Cortex of kidney (tissue), 1 donor: ENCODE measurements at places on chromosomes 16 and 17.

GRCh38 chr16:89704281-89704680 is 2.8 kb upstream of the SPATA2L start:
- no peak for DNase-seq

DNA sequence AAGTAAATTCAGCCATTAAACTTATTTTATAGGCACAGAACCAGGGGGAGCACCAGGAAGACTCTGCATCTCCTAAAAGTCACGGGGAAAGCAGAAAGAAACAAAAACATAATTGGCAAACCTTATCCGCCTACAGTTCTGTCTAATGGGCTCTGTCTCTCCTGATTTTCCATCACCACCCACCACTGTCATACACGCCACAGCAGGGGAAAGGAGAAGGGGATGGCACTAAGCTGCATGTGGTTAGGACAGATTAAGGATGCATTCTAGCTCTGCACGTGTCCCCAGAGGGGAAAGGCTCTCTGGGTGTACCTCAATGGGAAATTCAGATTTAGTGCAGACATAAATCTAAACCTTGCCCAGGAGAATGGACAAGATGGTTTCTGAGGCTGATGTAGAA is 359.8 kb downstream of the TMEM114 start:
- DNase-seq, result no peak

GRCh38 chr16:89052890-89053724 is 40.5 kb upstream of the ACSF3 start:
- DNase-seq, result no peak

DNA sequence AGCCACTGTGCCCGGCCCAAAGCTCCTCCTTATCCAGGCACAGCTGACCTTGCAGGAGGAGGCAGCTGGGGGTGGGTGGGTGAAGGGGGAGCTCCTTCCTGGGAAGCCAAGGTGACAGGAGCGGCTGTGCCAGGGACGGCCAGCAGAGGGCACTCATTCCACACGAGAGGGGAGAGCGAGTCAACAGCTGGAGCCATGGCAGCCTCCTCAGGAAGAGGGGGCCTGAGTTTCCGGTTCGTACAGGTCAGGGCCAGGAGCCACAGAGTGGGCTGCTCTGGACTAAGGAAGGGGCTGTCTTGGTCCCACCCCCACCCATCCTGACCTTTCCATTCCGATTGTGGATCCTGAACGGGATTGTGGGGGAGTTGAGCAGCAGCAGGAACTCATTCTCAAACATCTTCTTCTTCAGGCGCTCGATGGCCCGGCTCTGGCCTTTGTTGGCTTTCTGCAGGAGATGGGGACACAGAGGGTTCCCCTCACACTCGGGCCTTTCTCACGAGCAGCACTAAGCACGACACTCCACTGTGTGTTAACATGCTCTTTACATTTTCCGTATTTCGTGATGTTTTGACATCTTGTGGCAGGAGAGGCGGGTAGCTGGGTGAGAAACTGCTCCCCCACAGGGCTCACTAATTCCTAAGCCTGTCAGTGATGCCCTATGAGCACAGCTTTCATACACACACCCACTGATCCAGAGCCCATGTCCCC is 61.6 kb downstream of the TIMM22 start:
- no peak for DNase-seq

DNA sequence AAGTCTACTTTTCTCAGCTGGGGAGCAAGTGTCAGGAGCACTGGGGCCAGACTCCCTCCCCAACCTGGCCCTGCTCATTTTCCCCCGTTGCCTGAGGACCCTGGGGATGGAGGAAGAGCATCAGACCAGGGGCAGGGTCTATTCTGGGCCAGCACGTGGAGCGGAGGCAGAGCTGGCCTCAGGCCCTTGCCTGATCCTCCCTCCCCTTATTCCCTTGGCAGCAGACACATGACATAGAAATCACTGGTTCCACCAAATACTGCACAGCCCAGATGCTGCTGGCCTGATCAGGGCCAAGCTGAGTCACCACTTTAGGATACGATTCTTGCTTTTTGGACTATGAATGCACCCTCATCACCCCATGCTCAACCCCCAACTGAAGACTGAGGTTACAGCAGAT is 15.8 kb upstream of the AGRP start:
- no peak for DNase-seq

DNA sequence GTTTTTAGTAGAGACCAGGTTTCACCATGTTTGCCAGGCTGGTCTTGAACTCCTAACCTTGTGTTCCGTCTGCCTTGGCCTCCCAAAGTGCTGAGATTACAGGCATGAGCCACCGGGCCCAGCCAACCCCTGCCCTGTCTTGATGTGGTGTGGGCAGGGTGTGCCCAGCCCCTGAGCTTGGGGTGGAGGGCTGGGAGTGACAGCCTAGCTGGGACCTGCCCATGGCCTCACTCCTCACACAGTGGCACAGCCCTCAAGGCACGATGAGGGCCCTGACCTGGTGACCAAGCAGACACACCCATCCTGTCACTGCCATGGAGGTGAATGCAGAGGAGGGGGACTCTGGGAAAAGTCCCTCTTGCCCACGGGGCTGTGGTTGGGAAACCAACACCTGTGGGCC is 3.0 kb downstream of the IL32 start:
- no peak for DNase-seq

DNA sequence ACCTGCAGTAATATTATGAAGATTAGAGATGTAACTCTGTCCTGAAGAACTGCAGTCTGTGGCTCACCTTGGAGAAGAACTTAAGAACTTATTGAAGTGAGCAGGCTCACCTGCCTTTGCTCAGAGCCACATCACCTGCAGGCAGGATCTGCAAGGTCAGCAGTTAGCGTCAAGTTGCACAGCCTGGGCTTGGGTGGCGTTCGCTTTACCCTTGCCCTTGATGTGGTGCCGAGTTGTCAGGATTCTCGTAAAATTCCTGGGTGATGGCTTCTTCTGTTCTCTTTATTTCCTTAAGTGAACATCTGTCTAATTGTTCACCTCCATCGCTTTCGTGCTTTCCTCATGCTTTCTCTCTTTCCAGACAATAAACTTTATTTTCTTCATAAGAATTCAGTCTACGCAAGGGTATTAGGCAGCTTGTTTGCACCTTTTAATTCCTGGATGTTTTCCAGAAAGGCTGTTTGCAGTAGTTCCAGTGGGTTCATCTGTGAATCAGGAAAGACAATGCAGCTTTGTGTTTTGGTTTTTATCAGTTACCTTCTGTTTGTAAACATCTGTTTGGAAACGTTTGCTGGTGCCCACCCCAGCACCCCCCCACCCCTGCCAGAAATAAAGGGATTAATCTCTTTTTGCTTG is 254.3 kb downstream of the WWOX start:
- DNase-seq, result no peak

DNA sequence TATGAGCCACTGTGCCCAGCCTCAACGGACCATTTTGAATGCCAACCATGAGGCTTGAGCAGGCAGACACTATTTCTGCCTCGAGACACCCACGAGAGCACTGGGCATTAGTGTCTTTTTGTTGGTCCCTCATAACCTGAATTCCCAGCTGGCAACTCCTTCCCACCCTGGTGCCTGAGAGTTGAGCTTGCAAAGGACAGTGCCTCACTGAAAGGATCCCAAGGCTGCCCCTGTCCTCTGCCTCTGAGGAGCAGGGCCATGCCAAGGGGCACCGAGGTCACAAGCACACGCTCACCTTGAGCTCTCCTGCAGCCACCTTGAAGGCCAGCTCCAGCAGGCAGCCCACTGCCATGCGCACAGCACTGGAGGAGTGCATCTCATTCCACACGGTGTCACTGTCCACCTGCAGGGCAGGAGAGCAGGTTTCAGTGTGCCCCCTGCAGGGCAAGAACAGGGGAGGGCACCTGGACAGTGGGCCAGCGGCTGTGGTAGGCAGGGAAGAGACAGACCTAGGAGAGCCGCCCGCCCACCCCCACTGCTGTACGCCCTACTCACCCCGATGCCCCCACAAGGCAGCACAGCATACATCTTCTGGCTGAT is 12.8 kb downstream of the G6PC3 start:
- no peak for DNase-seq

DNA sequence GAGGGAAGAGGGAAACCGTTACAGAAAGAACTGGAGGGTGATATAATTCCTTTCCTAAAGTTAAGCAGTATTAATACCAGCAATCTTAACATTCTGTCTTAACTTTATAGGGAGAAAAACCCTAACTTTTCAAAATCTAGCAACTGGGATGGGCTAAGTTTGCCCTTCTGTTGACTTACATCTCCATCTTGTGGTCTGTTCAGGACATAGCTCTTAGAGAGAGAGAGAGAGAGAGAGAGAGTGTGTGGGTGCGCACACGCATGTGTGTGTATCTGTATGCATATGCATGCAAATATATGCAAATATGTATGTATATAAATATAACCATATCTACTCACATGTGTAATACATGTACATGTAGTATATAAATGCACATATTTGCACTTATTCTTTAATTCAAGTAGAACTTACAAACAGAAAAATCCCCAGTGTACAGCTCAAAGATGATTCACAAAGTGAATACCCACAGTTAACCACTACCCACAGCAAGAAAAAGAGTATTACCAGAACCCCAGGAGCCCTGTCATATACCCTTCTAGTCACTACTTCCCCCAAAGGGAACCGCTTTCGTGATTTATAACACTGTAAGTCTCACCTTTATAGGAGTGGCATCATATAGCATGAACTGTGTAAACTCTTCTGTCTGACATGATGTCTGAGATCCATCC is 46.5 kb downstream of the STX8 start:
- DNase-seq, result no peak

GRCh38 chr16:70391881-70392481 is 45.3 kb downstream of the DDX19A start:
- no peak for DNase-seq

DNA sequence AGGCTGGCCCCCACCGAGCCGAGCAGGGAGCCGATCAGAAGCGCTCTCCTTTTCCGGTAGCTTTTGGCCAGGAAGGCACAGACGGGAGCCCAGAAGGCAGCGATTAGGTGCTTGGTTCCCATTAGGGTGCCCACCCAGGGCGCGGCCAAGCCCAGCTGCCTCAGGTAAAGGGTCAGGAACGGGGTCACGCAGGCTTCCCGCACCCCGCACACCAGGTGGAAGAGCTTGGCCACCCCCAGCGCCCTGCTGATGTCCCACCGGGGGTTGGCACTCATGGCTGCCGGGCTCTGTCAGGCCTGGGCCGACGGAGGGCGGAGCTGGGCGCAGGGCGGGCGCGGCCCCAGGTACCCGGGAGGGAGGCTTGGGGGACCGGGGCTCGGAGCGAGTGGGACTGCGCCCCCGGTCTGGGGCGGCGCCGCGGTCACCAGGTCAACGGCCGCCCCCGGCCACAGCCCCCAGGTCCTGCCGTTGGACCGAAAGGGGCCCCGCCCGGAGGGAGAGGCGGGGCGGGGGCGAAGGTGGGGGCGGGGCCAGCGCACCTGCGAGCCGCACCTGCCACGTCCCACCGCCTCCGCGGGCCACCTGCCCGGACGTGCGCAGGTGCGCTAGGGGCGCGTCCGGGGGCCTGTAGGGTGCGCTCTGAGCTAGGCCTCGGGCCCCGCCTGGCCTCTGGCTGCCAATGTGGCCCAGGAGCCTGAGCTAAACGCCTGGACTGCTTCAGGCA is at the start of gene MFSD6L:
Gene MFSD6L, minus strand, starts transcription at position 520 of the 724 bp plus-strand sequence. Its CDS starts 245 bp downstream, at position 275.
- no peak for DNase-seq
